ENCODE measurements at places on chromosomes 6 and 20.

GRCh38 chr6:116524236-116524635 is 12.8 kb downstream of the CALHM5 start:
- no peak for DNase-seq

GRCh38 chr6:167109651-167110050 is 13.2 kb upstream of the CCR6 start:
- DNase-seq, result no peak

DNA sequence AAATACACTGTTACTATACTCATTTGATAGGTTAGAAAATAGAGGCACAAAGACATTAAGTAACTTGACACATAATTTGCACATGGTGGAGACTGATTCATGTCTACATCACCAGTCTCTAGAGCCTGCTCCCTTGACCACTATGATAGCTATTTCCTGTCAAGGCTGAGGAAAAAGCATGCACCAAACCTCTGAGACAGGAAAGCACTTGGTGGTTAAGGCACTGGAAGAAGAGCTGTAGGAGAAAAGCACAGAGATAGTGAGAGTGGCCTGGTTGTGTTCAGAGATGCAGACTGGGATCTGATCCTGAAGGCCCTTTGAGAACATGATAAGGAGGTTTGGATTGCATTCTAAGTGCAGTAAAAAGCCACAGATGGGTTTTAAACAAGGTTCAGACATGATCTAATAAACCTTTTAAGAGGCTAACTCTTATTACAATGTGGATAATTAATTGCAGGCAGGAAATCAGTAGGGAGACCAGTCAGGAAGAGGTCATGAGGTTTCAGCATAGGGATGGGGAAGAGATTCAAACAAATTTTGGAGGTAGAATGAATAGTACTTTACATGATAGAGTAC is 168.9 kb downstream of the PHF3 start:
- no peak for DNase-seq

DNA sequence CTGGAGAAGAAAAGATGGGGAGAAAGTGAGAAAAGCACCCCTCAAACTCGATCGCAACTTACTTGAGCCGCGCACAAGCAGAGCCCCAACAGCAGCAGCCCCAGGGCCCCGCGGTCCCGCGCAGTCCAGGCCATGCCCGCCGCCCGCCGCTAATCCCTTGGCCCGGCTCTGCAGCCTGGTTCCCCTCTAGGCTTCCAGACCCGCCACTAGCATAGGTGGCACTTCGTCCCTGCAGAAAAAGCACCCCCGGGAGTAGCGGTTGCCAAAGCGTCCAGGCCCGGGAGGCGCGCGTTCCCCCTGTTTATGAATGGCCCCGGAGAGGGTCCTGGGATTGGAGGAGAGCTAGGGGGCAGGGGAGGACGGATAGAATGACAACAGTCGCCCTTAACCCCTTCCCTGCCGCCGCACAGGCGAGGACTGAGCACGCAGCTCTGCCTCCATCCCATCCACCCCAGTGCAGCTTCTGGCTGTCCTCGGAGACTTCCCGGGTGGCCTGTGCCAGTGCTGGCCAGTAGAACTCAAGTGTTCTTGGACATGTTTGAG is 19.9 kb downstream of the COL9A1 start:
- DNase-seq, result no peak
